RWPE2 (cell line): ENCODE measurements at places on chromosomes 11 and 22.
A peak's percentile ranks its signal among the peaks of the same experiment; 100 is the strongest.

- peak; percentile 95 for DNase-seq
Measured at GRCh38 chr11:64331569-64332371, 8.2 kb upstream of the CCDC88B start.

DNA sequence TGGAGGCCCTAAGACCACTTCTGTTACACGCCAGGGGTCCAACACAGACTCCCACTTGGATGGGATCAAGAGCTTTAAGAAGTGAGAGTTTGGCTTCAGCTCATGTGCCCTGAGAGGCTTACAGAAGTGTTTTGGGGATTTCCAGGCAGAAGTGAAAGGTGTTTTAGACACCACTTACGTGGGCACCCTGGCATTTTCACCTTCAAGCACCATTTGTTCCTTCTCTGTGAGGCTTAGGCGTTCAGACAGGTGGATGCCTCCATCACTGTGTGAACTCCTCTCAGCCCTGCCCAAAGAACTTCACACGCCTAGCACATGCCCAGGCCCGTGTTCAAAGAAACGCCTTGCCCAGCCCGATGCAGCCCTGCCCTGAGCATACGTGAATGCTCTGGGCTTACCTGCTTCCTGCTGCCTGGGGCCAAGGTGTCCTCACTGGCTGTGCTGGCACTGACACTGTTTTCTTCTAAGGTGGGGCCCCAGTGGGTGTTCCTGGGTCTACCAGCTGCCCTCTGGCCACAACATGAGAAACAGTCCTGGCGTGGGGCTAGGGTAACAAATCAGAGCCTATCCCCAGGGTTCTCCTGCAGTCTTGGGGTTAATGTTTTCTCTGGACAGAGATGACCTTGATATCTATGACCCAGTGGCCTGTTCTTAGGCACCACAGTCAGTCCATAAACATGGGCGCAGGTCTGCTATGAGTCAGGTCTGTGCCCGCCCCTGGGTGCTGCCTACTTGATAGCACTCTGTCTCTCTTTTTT lies 34.0 kb downstream of the AMPD3 start:
- DNase-seq: no peak

DNA sequence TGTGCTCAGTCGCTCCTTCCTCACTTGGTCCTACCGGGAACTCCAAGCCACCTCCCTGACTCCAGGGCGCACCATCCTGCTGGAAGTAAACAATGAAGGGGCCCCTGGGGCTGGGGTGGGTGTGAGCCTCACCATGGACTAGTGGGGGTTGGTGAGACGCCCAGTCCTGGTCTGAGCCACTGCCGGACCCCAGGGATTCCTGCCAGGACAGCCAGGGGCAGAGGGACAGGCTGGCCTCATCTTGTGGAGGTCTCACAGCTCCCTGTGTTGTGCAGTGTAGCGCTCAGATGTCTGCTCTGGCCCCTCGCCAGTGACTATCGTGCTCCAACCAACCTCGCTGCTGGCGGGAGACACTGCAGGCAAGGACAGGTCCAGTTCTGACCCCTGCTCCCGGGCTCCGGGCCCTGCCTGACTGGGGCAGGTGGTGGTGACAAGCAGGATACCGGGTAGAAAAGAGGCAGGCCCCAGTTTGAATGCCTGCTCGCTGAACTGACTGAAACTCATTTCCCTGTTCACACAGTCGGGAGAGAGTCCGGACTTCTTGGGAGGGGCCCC lies 1021.4 kb downstream of the BRD1 start:
- DNase-seq: no peak

DNA sequence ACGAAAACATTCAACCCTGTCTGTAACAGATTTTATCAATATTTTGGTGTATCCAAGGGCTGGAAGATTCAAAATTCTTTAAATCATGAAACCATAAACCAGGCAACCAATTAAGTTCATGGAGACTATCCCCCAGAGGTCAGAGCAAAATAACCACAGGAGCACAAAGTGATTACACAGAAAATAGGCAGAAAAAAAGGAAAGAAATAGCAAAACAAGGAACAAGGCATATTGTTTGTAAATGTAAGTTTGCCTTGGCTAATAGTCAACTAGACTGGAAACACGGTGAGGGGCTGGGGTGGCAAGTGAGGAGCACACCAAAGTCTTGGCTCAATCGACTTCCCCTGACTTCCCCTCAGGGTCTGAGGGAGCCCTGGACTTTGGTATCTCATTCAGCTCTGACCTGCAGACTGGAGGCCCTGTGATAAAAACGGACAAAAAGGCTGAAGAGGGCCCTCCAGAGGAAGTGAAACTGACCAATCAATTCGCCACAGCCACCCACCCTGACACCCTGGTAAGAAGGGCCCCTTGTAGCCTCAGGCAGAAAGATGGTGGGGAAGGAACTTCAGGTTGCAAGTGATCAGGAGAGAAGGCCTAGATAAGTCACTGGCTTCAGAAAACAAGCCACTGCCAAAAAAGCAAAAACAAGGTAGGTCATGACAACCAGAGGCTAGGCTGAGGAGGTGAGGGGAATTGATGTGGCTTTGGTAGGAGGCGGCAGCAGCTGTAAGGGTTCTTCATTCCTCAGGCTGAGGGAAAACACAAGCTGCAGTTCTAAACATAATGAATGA lies 1.8 kb downstream of the SIK3 start:
- no peak for DNase-seq

GRCh38 chr22:24141586-24141985 lies 39.7 kb upstream of the SUSD2 start:
- no peak for DNase-seq

DNA sequence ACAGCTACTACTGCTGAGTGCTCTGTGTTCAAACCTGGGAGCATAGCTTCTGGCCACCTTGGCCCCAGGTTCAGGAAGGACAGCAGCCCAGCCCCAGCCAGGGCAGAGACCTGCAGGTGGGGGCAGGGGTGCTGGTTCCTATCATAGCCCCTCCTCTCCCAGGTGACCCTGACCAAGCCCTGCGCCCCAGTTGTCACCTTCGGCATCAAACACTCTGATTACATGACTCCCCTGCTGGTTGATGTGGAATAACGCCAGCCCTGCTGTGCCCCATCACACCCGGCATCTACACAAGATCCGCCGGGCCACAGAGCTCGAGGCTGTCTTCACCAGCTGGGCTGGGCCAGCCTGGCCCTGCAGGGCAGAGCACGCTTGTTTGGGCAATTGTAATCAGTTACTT lies 6.9 kb downstream of the SCGB1C1 start:
- no peak for DNase-seq
